Activated CD8-positive, alpha-beta memory T cell treated with anti-CD3 and anti-CD28 coated beads for 4 hours (primary cell): ENCODE measurements at places on chromosomes 12 and 14.

DNA sequence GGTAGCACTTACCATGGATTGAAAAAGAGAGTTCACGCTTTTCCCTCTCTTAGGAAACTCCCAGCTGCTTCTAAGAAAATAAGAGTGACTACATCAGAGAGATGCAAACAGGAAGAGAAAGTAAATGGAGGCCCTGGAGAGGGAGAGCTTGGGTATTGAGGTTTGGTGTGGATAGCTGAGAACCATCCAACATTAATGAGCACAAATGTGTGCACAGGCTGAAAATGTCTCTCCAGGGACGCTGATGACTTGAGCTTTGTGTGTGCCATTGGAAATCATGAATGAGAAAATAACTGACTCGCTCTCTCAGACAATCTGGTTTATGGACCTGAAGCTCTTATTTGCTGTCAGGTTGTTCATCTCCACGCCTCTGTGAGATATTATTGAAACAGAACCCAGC is 318.8 kb downstream of the NRXN3 start:
- no peak for DNase-seq

DNA sequence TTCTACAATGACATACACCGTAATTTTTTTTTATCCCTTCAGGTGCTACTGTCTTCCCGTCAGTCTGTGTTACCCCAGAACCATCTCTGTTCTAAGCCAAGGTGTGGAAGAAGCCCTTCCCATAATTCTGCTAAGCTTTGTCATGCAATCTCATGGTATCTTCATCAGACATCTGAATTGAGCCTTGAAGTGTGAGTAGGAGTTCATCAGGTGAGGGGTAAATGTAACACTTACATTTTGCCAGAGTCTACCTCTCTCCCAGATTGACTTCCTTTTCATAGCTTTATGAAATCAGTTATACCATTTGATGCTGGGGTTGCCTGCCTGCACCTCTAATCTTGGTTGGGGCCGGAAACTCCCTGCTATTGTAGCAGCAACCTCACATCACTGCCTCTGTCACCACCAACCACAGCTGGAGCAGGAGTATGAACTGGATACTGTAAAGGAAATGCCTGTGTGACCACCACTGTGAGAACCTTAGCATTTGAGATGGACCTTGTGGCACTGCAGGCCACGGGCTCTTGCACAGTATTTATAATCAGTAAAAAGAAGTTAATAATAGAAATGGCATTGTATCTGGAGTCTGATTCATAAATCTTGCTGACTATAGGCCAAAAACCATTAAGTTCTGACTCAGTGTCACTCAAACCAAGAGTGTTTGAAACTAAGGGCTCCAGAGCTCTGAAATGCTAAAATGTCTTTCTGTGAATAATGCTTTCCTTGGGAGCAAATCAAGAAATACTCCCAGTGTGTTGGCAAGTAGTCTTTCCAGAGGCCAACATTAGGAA is 58.7 kb upstream of the STK38L start:
- DNase-seq, result no peak

DNA sequence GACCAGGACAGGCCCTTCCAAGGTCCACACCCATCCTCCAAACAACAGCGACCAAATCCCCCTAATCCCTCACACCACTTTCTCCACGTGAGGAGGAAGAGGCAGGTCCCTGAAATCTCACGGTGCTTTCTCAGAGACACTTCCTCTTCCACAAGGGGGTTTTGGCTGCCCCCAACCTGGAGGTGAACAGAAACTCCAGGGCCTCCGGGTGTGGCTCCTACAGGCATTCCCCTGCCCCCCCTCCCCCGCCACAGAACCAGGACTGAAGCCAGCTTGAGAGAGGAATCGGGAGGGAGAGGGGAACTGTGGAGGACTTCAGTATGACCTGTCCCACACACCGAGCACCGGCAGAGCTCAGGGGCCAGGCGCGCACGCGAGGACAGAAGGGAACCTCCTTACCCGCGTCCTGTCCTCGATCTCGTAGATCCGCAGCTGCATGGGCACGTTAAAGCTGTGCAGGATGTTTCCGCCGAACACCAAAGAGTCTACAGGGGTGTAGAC is 60.2 kb downstream of the KDM2B start:
- no peak for DNase-seq

DNA sequence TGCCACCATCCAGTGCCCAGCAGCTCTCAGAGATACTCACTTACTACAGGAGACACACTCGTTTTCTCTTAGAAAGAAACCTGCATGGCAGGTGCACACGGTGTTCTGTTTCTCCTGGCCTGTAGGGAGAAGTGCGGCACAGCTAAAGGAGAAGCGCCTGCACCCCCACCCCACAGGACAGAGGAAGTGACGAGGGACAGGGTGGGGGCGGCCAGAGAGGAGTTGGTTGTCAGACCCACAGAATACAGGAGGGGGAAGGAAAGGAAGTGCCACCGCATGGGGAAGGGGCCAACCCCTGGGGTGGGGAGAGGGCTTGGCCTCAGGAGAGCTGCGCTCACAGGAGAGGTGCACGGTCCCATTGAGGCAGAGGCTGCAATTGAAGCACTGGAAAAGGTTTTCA is 8.8 kb downstream of the TNFRSF1A start:
- no peak for DNase-seq

DNA sequence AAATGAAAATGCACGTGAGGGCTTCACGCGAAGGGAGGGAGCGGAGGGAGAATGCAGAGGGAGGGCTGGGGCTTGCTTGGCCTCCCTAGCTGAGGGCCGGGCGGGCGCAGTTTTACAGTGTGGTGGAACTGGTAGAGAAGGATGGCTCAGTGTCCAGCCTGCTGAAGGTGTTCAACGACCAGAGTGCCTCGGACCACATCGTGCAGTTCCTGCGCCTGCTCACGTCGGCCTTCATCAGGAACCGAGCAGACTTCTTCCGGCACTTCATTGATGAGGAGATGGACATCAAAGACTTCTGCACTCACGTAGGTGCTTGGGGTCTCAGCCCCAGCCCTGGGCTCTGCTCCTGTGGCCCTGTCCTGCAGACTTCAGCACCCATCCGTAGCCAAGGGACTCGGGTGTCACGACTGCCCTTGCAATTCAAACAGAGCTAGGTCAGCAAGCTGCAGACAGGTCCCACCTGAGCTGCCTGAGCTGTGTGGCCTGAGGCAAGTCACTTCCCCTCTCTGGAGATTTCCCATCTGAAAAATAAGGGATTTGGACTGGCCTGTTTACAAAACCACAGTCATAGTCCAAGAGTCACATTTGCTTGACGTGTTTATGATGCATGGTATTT is 18.4 kb downstream of the OTUB2 start:
- no peak for DNase-seq

GRCh38 chr14:62916551-62916950 is 128.7 kb downstream of the KCNH5 start:
- DNase-seq, result no peak

GRCh38 chr14:46788994-46789393 is 137.4 kb upstream of the RPL10L start:
- DNase-seq, result no peak

GRCh38 chr14:51638071-51638944 is 13.4 kb upstream of the FRMD6 start:
- DNase-seq, result no peak

DNA sequence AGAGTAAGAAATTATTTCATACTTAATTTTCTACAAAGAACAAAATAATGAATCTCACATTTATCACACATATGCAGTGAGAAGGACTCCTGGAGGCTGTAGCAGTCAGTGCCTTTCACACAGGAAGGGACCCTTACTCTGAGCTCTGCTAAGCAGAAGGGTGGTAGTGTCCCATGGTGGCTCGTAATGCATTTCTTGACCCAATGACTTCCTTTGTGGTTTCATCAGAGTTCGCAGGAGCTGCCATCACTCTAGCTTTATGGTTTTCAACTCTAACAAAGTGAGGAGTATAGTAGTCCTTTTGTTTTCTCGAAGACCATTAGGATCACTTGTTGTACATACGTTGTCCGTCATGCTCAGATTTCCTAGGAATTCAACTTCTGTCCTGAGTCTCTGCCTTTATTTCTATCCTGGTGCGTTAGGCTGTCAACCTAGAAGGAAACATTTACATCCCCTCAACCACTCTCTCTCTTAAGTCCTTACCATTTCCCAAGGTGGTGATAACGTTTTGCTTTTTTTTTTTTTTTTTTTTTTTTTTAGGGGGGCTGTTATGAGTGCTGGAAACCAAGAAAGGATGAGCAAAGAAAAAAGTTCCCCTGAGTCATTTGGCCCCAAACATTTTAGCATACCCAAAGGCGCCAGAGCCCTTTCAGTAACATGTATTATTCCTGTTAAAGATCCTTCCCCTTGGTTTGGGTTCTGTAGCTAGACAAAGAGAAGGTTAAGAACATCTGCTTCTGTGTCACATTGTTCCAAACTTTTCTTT is 37.2 kb downstream of the GABARAPL1 start:
- peak; percentile 19 for DNase-seq

GRCh38 chr12:24020397-24021163 is 71.1 kb upstream of the SOX5 start:
- no peak for DNase-seq

GRCh38 chr12:107929436-107929835 is 154.9 kb downstream of the ASCL4 start:
- no peak for DNase-seq

GRCh38 chr12:42477941-42478340 is 111.6 kb downstream of the PRICKLE1 start:
- DNase-seq, result no peak

- no peak for DNase-seq
These were observed 245.0 kb upstream of the PWP1 start for GRCh38 chr12:107440606-107441005.

GRCh38 chr12:1768615-1769014 is 51.8 kb upstream of the LRTM2 start:
- DNase-seq, result no peak

- peak; percentile 11 for DNase-seq
These were observed 22.7 kb downstream of the AEBP2 start for GRCh38 chr12:19461999-19462398.

GRCh38 chr14:54486685-54487084 is 2.1 kb downstream of the GMFB start:
- DNase-seq, result no peak

- DNase-seq, result no peak
These were observed 117.4 kb upstream of the SOX5 start for GRCh38 chr12:24066865-24067264.

- no peak for DNase-seq
These were observed 297.0 kb downstream of the PCNX1 start for GRCh38 chr14:71204231-71204630.

DNA sequence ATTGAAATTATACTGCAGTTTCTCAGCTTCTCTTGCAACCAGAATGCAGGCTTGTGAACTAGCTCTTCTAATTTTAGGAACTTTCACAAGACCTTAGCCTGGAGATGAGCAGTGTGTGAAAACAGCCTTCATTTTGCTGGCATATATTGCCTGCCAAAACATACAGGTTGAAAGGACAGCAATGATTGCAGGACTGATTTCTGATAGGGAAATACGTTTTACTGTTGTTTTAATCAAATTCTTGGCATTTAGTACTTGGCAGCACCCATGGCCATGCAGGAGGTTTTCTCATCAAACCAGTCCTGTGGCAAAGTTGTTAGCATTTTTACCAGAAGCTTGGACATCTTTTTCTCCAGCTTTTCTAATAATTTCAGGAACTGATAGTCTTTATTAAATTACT is 91.9 kb upstream of the MUCL1 start:
- no peak for DNase-seq

- DNase-seq, result no peak
These were observed 95.7 kb downstream of the SCN8A start for GRCh38 chr12:51686727-51687126.

- DNase-seq, result no peak
These were observed 61.2 kb upstream of the SRSF5 start for GRCh38 chr14:69705706-69706105.
